ENCODE measurements at places on chromosomes 4 and X. TPM values are rescaled to one million over a fixed set of nuclear protein-coding genes. Genes with fewer than 3 reads are reported as not detected.

FHIP1A gene
- polyA plus RNA-seq = 9.8 TPM

CTSO gene
- 12.8 TPM for polyA plus RNA-seq

MAP7D2 gene
- polyA plus RNA-seq = 155 TPM

CSTF2 gene
- polyA plus RNA-seq = 5.4 TPM

RPA4 gene
- polyA plus RNA-seq = not detected

FAM149A gene
- polyA plus RNA-seq = 11.1 TPM
